ENCODE measurements at places on chromosomes 4 and X.

- no peak for DNase-seq
These were observed 742 bp upstream of the TAF1 start for GRCh38 chrX:71365356-71365874.

DNA sequence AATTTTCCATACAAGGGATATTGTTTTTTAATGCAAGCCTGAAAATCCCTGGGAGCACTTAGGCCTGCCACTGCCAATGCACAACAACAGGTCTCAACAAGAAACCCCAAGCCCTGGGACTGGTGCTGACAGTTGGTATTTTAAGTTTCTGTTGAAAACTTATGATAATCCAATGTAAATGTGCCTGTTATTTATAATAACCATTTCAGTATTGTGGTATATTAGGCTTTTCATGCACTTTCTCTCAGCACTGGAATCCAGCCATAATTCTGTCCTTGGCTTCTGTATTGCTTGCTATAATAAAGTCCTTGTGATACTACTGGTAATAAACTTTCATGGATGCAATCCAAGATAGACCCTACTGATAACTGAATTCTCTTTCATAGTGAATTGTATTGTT is 218.9 kb downstream of the PCDH7 start:
- no peak for DNase-seq

DNA sequence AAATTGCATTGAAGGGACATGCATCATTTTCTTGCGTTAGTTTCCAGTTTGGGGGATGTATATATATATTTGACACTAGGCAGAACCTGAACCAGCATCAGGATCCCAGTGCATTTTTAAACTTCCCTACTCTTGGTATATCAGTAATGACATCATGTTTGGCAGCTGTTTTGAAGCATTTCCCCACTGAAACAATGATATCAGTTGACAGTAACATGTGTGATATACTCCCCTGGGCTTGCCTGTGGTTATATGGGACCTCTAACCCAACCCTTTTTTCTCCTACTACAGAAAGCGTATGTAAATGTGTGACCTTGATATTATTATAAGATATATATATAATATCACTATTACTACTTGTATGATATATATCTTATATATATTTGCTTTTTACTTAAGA is 225.9 kb upstream of the CASK start:
- no peak for DNase-seq

DNA sequence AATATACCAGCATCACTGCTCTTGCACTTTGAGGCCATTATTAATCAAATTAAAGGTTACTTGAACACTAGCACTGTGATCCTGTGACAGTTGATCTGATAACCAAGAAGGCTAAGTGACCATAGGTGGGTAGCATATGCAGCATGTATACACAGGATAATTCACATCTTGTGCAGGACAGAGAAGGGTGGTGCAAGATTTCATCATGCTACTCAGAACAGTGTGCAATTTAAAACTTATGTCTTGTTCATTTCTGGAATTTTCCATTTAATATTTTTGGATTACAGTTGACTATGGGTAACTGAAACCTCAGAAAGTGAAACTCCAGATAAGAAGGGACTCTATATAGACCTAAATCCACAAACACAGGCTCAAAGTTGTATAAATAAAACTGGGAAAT is 78.2 kb upstream of the PDE5A start:
- no peak for DNase-seq

DNA sequence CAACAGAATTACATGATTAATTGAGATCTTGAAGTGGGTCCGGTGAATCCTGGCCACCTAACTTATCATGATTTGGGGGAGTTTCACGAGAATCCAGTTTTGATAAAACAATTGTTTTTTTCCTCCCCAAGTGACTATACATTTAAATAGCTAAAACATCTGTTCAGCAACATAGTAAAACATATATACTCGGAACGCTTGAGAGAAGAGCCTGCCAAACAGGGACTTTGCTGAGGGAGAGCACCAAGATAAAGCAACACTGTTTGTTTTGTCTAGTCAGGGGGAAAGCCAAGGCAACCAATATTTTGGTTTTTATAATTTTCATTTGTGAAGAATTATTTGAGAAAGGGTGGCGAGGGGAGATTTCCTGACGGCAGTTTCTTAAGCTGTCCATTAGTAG is 381 bp downstream of the PHEX start:
- no peak for DNase-seq

GRCh38 chrX:28787206-28787605 is 200.0 kb downstream of the IL1RAPL1 start:
- DNase-seq: no peak

- DNase-seq: no peak
These were observed 80.1 kb downstream of the FAM184B start for GRCh38 chr4:17701138-17701839.

- no peak for DNase-seq
These were observed 10.4 kb downstream of the PAQR3 start for GRCh38 chr4:78928835-78929234.

All from cerebellar nuclear complex (tissue), 1 donor.